ENCODE measurements at places on chromosomes 1 and 21. TPM values are rescaled to one million over a fixed set of nuclear protein-coding genes. Genes with fewer than 3 reads are reported as not detected.

DNA sequence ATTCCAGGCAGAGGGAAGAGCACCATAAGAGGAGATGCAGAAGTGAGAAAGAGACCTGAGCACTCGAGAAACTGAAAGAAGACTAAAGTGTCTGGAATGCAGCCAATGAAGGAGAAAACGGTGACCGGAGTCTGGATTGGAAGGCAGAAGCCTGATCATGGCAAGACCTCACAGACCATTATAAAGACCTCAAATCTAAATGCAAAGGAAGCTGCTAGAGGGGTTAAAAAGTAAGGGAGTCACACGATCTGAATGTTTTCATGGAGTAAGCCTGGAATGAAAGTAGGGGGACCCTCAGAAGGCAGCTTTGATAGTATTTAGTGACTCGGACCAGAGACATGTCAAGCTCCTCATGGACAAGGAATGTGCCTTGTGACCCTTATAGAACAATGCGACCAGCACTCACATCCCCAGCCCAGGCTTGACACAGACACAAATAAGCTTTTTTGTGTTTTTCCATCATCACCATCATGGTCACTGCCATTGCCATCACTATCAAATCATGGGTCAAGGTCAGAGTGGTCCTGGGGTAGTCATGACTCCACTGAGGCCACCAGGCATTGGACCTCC is 183.6 kb downstream of the SEC16B start:
- DNase-seq, result no peak

GRCh38 chr1:61481315-61481715 is 243.6 kb downstream of the TM2D1 start:
- DNase-seq, result no peak

- no peak for DNase-seq
Observed at GRCh38 chr1:55445416-55445815, 230.3 kb upstream of the USP24 start.

Gene DENND1B
- total RNA-seq, result 21.6 TPM

DNA sequence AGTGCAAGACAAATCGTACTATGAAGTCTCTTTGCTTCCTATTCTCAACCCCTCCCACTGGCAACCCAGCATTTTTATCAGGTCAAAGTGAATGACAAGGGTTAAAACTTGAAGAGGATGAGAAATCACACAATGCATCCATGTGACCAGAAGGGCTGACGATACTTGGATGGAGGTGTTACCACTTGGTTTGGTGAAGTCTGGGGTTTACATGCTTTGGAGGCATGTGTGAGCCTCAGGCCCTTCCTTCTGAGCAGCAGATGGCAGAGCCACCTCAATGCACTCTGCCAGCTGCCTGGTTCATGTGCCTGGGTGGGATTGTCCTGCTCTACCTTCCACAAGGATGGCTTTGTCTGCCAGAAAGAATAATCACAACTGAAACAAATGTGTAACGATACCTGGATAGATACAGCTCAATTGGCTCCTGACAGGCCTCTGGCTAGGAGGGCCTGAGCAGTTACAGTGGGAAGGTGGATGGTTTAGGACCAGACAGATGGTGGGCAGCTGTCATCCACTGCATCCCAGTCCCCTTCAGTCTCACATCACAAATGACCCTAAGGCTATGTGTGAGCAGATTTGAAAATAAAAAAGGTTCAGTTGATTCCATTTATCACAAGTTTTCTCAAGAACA is 51.5 kb upstream of the CNIH3 start:
- DNase-seq, result no peak

- DNase-seq, result no peak
Observed at GRCh38 chr21:42022091-42022430, 11.9 kb upstream of the ZBTB21 start.

DNA sequence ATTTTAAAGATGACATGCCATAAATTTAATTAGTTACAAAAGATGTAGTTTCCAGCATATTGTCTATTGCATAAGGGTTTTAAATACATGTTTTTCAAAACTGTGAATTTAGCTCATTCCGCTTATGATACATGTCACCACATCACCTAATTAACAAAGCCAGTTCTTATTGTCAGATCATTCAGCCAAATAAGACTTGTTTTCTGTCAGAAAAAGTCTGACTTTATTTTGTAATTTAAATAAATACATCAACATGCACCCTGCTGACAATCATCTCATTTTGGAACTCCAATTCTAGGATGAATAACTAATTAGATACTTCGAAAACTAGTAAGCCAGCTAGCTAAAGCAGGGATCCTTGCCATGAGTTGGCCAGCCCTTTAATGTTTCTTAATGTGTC is 110.9 kb upstream of the APP start:
- no peak for DNase-seq

GRCh38 chr1:27934818-27935549 is at the start of gene SMPDL3B:
Gene SMPDL3B (plus strand): TSS chr1:27935000. CDS start chr1:27935184, 184 bp downstream.
- no peak for DNase-seq
